ENCODE measurements at places on chromosomes 6 and 20. TPM values are rescaled to one million over a fixed set of nuclear protein-coding genes. Genes with fewer than 3 reads are reported as not detected.

PLTP gene
- 125 TPM for polyA plus RNA-seq

GRCh38 chr20:49279677-49280462, 2.0 kb upstream of the ZNFX1 start:
- no peak for DNase-seq

DNA sequence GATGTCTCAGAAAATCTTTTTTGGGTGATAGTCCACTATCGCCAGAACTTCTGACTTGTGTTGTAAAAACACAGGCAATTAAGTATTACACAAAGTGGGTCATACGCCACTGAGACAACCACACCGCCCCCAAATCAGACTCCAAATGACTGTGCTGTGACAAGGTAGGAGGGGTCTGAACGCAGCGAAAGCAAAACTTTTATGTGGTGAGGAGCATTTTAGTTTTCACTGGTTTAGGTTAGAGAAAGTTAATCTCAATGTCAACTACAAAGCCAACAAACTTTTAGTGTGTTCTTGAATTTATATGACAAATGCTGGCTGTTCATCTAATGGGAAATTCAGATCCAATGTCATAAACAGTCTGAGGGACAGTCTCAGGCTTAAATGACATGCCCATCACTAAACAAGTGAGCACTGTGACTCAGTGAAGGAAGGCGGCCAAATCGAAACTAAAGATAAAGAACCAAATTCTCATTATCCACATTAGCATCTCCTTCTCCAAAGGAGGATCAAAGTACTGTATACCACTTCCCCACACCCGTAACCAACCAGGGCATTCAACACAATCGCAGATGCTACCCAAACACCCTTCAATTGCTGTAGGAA, 186.7 kb downstream of the GJA10 start:
- no peak for DNase-seq

MMP24 gene
- 2.4 TPM for polyA plus RNA-seq

RAD21L1 gene
- polyA plus RNA-seq: not detected
